ENCODE measurements at places on chromosomes 2 and 18.

GRCh38 chr2:23510471-23510870 is 125.5 kb downstream of the KLHL29 start:
- no peak for DNase-seq

DNA sequence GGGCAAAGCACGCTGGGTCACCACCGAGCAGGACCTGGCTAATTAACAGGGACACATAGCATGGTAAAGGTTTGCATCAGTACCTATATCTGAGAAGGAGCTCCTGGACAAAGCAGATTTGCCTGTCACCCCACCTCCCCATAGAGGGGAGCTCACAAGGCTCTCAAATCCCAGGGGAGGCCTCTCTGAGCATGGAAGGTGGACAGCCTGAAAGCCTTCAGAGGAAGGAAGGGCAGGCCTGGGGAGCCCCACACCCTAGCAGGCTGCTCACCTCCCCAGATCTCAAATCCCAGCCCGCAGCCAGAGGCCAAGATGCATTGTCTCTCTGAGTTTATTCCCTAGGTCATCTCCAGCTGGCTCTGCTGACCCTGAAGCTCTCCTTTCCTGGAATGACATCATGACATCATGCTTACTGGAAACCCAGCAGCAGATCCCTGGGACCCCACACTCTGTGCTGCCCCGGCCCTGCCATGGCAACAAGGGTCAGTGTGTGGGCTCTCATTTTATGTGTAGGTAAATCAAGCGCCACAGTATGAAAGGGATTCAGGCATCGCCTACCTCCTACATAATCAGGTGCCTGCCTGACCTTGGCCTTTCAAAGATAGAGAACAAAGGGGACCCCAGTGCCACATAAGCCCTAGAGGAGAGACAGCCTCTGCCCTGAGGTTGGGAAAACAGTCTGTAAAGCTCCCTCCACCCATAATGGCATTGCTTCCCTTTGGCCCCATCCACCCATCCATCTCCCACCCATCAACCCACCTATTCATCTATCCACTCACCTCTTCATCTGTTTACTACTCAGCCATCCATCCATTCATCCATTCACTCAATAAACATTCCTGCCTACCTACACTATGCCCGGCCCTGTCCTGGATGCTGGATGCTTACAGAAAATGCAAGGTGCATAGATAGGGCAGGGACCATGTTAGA is 15.7 kb upstream of the TEX51 start:
- DNase-seq: no peak

- DNase-seq: no peak
Measured at GRCh38 chr2:102024410-102024809, 32.6 kb downstream of the IL1R2 start.

DNA sequence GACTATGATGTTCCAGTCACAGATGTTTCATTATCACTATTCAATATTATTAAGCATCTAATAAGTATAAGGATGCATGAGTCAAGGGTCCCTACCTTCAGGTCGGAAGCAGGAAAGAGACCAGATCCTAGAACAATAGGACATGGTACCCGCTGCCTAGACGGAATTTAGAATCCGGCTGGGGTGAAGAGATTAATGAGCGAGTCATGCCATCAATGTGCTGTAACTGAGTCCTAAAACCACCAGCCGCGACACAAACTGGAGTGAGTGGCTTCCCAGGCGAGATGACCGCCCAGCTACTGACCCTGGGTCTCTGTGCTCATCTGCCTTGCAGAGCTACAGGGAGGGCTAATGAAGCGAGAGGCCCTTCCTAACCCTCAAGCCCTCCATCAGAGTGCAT is 73.6 kb downstream of the DNMT3A start:
- no peak for DNase-seq

- DNase-seq: no peak
Measured at GRCh38 chr2:24720310-24720709, 72.9 kb downstream of the PTRHD1 start.

DNA sequence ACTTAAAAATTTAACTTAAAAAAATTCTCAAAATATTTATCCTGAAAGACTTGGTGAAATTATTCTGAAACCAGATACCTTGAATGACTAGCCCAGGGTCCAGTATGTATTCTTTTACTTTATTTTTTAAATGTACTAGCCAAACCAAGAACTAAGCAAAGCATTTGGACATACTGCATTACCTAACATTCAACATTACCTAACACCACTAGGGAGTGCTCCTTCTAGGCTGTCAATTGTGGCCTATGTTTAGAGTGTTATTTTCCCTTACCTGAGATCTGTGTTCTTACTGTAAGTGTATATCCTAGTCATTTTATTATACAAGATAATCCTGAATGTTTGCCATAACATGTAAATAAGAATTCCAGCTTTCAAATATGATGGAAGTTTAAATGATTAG is 496.6 kb downstream of the PTPRM start:
- no peak for DNase-seq

Measured in NCI-H2081 treated with DMSO at 0.1 percent for 48 hours (cell line).